ENCODE measurements at places on chromosomes 4 and X.
A peak's percentile ranks its signal among the peaks of the same experiment; 100 is the strongest.

DNA sequence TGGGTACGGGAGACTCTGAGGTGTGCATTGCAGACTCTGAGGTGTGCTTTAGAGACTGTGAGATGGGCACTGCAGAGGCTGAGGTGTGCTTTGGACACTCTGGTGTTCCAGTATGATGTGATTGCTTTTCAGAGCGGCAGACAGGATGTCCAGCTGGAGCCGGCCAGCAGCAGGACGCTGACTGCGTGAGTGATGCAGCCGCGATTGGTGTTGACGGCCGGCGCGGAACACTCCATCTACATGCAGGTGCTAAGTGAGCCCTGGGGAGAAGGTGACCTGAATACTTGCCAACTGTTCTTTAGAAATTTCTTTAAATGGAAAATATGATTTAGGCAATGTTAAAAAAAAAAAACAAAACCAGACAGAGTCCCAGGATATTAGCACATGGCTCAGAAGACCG, 103.1 kb upstream of the PPP2R3B start:
- DNase-seq, result no peak

GRCh38 chr4:11878241-11878640, 449.5 kb upstream of the HS3ST1 start:
- no peak for DNase-seq

GRCh38 chrX:13110433-13111324, 66.3 kb upstream of the FAM9C start:
- peak; percentile 97 for DNase-seq

- DNase-seq, result peak; percentile 58
Observed at GRCh38 chr4:182286035-182286434, 42.8 kb downstream of the TENM3 start.

- DNase-seq, result no peak
Observed at GRCh38 chr4:20432088-20432487, 180.4 kb downstream of the SLIT2 start.

- DNase-seq, result no peak
Observed at GRCh38 chr4:96833831-96834230, 993.9 kb downstream of the PDHA2 start.

- peak; percentile 72 for DNase-seq
Observed at GRCh38 chr4:156771171-156771837, 200.3 kb downstream of the PDGFC start.

DNA sequence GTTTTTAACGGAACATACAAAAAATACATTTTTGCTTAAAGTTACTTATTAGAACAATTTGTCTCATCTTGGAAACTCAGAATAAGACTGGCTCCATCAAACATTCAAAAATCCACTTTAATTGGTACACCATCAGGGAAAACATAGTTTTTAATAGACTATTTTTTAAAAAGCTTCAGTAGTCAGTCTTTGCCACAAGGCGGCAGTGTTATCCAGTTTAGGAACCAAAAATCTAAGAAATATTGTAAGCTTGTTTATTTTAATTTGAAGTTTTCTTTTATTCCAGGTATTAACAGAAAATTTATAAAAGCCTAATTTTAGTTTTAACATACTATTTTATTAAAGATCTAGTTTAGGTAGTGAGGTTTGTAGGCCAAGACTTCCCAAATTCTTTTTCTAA, 107.7 kb downstream of the APOOL start:
- DNase-seq, result no peak

DNA sequence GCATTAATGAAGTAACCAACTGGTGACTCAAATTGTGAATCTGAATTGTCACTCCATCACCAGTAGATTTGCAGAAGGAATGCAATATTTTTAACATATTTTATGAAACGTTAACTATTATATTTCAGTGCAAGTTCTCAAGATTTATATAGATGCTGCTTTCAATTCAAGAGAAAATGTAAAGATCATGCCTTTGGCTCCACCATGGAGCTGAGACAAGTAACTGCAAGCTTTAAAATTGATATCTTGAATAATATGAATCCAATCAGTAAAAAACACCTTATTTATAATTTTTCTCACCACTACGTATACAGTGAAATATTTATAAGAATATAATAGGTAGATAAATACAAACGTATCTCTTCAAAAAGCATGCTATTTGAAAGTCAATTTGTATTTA, 27.8 kb upstream of the GALNTL6 start:
- no peak for DNase-seq

DNA sequence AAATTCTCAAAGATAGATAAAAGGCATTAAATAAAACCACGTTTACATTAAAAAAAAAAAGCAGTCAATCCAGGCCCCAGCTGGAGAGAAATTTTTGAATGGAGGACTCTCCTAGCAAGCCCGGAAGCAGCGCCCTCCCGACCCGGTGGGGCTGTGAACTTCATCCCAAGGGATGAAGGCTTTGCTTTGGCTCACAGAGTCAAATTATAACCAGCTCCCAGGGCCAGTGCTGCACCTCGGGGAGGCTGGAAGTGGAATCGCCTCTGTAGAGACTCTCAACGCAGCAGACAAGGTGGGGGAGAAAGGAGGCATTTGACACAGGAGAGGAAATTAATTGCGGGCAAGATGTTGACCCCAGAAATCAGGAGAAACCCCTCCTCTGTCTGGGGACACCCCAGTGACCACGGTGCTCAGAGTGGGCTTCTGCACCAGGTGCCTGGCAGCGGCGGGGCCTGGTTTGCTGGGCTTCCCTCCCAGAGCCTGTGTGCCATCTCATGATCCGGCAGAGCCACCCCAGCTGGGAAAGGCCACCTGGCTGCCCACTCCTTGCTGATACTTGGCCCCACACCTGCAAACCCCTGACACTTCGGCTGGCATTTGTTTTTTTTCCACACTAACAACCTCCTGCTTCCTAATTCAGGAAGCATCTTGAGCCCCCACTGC, 71.7 kb downstream of the ABLIM2 start:
- DNase-seq, result no peak

GRCh38 chrX:27085346-27085745, 377.8 kb downstream of the PPP4R3C start:
- no peak for DNase-seq

- no peak for DNase-seq
Observed at GRCh38 chr4:8855818-8856245, 15.8 kb downstream of the HMX1 start.

DNA sequence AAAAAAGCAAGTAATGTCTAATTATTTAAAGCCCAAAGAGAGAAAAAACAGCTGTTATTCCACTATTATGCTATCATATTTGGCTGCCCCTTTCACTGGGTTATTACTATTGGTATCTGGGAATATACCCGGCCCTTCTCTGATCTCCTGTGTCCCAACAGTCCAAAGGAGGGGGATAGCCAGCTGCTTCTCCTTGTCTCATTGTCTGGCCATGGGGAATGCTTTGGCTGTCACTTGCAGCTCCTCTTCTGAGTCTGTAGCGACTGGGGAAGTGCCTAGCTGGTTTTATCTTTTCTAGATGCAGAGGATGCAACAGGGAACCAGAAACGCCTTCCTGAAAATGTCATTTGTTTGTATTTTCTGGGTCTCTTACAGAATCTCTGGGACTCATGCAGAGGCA, 33.9 kb downstream of the MGARP start:
- DNase-seq, result no peak

GRCh38 chrX:154123241-154124219, 20.5 kb upstream of the OPN1LW start:
- peak; percentile 34 for DNase-seq

GRCh38 chrX:56314334-56314733, 82.2 kb downstream of the KLF8 start:
- DNase-seq, result peak; percentile 51

- DNase-seq, result no peak
Observed at GRCh38 chr4:14920759-14921320, 81.4 kb upstream of the CPEB2 start.

DNA sequence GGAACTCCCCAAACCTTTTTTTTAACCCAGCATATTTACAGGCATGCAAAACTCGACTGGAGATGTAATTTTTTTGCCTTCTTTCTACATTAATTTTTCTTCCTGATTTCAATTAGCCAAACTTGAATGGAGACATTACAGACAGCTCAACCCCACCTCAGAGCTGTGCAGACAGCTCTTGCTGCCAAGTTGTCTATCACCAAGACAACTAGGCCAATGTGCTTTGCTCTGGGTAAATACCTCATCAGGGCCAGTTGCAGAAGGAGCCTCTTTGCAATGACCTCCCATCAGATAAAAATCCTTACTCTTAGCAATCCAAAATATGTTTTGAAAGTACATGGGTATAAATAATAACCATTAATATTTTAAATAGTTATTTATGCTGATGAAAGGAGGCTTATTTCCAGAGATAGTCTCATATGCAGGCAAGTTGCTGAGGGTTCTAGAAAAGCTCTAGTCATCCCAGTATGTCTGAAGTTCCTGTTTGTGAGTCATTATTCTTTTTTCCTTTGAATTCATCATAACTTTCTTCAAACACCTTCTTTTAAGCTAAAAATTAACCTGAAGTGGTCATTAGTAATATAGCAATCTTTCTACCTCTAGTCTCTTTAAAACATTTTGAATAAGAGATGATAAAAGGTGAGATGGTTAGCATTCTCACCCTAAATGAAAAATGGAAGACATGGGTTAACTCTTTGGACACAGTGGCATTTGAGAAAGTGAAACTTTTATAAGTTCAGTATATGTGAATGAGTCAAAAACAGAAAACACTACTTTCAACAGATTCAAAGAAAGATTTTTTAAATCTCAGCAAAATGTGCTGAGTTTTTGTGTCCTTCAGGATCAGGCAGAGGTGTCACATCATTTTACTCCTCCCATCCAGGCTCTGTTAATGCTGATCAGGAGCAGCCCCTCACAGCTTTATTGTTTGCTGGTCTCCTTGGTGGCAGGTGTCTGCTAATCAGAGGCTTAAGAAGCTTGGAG, 475.5 kb upstream of the FGF16 start:
- DNase-seq, result no peak

DNA sequence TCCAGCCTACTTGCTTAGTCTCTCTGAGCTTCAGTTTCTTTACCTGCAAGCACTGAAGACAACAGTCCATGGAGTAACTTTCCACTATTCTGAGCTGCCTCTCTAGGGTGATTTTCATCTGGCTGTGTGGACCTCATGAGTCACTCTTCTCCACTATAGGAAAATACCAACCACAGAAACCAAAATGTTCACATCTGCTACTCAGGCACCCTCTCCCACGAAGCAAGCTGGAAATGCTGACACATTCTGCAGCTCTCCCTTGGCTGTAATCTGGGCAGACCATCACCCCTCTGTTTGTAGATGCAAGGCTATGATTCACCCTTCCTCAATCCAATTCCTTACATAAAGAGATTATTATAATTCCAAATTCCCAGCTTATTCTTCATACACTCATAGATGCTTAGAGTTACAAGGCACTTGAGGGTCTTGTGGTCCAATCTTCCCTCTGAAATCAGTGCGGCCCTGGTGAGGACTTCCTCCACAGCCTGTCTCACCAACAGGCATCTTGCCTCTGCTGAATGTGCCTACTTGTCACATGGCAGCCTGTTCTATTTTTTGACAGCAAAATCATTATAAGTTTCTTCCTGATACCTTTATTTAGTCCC, 97.0 kb upstream of the LNX1 start:
- DNase-seq, result peak; percentile 99

DNA sequence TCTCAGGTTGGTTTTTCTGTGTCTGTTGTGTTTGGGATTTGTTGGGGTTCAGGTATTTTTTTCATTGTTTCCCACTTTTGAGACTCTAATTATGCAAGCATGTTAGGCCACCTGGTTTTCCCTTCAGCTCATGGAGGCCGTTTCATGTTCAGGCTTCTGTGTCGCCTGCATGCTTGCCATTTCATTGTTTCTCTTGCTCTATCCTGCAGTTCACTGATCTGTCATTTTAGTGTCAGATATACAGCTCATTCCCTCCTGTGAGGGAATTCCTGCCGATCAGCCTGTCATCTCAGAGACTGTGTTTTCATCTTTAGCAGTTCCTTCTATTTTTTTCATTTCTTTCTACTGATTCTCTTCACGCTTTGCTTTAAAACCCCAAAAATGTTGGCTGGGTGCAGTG, 49.4 kb upstream of the HGFAC start:
- no peak for DNase-seq

DNA sequence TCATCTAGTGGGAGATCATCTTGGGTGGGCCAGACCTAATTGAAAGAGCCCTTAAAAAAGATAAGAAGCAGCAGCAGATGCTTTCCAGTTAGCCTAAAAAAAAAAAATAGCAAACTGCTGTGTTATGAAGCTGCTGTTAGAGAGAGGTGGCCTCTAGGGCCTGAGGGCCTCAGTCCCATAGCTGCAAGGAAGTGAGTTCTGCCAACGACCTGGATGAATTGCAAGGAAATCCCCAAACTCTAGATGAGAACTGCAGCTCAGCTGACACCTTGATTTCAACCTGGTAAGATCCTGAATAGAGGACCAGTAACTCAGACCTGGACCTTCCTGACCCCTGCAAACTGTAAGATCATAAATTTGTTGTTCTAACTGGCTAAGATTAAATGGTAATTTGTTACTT, 275.2 kb downstream of the TENM3 start:
- DNase-seq, result no peak

DNA sequence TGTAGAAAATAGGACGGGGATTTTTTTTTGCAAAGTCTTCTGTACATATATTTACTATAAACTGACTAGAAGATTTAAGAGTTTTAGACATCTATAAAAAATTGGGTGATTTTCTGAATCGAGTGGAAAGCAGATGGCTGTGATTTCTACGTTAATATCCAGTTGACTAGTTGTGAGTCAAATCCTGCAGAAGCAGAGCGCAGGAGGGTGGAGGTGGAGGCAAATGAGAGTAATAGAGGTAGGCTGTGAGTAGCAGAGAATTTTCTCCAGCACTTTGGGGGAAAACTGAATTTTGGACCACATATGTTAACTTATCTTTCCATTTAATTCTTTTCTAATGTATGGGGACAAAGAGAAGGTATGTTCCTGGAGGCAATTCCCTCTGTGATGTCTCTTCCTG, 82.1 kb upstream of the SOX3 start:
- DNase-seq, result no peak

DNA sequence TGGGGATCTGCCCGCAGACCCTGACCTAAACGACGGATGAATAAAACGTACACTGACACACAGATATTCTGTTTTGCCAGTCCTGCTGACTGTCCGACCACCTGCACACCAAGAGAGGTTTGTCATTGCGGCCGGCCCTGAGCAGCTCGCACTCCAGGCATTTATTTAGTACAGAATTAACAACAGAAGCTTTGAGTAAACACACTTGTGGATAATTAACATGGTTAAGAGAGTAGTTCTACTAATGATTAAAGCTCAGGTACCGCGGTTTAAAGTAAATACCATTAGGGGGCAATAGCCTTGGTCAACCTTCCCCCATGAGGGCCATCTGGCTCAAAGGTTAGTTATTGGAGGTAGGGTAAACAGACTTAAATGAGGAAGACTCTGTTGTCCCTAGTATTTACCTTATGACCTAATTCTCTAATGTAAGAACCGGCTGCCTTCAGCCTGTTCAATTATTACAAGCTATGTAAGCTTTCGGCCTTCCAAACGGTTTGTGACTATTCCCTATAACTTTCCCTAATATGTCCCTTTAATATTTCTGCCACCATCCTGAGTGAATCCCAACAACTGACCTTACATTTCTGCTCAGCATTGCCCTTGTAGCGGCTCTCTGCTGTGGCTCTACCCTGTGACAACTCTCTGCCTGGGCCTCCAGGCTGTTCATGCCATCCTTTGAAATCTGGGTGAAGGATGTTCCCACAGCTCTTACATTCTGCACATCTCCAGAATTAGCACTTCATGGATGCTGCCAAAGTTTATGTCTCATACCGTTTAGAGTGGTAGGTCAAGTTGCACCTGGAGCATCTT, 46.9 kb upstream of the SYTL5 start:
- DNase-seq, result peak; percentile 2

GRCh38 chr4:53633608-53634007, 42.3 kb upstream of the LNX1 start:
- DNase-seq, result peak; percentile 37
